SK-N-SH (cell line): ENCODE measurements at places on chromosomes 11 and 22. TPM values are rescaled to one million over a fixed set of nuclear protein-coding genes. Genes with fewer than 3 reads are reported as not detected.
A peak's percentile ranks its signal among the peaks of the same experiment; 100 is the strongest.

DNA sequence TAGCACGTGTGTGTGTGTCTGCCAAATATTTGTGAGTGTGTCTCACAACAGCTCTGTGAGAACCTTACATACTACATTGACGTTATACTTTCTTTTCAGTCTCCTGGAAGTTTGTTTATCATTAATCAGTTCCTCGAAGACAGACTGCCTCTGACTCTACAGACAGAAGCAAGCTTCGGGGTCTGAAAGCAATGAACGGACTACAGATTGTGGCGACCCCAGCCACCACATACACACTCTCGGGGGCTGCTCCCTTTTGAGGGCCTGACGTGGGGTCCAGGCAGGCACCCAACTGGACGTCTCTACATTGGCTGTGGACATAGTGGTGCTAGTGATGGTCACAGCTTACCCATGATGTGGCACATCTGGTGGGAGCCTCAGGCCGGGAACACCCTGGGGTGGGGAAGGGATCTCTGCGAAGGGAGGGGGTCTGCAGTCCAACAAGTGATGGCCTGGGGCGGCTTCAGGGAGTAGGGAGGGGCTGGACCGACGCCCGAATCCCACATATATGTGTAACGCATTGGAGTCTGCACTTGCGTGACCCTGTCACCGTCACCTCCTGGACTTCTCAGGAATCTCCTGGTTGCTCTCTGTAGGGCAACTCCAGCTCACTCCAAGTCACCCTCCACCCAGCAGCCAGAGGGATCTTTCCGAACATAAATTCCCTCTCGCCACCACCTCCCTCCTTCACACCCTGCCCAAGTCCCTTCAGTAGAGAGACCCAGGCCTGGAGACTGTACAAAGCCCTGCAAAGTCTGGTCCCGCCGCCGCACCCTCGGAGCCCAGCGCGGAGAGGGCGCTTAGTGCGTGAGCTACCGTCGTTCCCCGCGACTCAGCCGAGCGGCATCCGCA lies 30.4 kb upstream of the TRIM29 start:
- DNase-seq: no peak

DNA sequence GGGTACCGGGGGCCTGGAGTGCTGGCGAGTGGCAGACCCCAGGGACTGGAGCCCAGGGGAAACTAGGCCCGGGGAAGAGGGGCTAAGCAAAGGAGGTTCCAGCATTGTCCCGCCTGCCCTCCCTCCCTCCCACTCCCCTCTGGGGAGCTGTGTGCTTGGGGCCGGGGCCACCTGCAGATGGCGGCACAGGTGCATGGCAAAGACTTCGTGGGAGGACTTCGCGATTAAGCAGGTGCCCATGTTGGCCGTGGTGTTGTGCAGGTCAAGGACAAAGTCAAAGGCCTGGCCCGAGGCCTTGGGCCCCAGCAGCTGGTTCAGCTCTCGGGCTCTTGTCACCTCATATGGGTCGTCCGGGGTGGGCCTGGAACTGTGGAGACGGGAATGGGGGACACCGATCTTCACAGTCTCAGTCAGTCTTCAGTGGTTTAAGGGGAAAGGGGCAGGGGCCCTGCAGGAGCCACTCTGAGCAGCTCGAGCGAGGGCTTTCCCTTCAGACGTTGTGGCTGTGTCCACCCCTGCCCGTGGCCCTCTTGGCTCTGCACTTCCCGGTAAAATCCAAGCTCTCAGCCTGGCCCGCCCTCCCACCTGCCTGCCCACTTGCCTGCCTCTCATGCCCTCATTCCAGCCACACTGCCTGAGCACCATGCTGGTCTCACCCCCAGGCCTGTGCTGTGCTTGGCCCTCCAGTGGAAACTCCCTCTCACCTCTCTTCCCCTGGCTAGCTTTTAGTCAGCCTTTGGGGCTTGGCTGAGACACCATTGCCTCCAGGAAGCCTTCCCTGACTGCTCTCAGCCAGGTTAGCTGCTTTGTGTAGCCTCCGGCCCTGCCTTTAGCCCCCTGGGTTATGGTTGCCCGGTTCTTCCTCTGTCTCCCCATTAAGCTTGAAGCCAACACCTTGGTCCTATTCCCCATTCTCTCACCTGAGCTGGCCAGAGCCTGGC lies 4.7 kb downstream of the ACY3 start:
- DNase-seq: no peak

GRCh38 chr11:69369945-69370344 lies 76.0 kb downstream of the MYEOV start:
- no peak for DNase-seq

DNA sequence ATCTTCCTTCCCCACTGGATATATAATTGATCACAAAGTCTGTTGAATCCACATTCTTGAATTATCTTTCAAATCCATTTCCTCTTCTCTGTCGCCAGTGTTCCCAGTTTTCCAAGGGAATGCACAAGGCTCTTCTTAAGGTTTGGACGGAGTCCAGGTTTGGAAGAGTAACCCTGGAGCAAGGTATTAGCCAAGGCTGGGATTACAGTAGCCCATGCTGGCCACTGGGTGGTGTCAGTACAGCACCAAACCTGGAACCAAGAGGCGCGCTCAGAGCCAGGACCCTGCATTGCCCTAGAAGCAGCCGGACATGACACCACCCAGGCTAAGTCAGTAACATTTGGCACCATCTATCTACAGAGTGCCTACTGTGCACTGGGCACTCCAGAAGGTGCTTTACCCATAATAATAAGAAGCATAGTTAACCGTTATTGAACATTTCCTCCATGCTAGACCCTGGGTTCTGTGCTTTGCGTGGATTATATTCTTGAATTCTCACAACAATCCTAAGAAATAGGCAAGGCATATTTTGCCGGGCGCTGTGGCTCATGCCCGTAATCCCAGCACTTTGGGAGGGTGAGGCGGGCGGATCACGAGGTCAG lies 48.0 kb upstream of the CLPB start:
- DNase-seq: peak; percentile 83

GRCh38 chr11:107731941-107732688 lies 20.3 kb upstream of the SLN start:
- DNase-seq: no peak

DNA sequence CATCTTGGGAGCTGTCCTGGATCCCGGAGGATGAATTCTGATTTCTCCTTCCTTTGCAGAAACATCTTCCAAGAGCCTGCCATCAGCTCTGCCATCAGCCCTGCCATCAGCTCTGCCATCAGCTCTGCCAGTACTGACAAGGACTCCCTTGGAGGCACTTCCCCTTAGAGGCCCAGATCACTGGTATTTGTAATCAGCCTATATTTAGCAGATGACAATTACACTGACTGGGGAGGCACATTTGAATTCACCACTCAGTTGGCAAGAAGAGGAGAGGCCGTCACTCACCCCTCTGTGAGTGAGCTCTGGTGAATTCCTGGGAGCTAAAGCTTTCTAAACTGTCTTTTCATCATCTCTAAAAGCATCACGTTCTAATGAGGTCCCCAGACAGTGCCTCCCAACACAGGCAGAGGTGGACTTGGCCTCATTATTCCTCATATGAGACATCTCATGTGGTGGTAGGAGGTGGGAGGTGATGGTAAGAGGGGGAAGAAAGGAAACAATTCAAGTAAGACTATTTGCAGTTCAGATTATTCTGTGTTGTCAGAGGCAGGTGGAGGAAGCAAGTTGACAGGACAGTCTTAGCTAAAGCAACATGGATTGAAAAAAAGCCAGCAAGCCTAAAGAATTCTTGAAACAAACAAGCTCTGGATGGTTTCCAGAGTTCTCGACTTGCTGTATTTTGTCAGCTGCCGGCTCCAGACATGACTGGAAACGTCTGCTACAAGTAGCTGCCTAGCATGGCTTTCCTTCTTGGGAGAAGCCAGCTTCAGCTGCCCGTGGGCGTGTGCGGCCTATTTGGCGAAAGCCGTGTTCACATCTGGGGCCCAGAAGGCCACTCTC lies 771.7 kb downstream of the TBC1D22A start:
- no peak for DNase-seq

DNA sequence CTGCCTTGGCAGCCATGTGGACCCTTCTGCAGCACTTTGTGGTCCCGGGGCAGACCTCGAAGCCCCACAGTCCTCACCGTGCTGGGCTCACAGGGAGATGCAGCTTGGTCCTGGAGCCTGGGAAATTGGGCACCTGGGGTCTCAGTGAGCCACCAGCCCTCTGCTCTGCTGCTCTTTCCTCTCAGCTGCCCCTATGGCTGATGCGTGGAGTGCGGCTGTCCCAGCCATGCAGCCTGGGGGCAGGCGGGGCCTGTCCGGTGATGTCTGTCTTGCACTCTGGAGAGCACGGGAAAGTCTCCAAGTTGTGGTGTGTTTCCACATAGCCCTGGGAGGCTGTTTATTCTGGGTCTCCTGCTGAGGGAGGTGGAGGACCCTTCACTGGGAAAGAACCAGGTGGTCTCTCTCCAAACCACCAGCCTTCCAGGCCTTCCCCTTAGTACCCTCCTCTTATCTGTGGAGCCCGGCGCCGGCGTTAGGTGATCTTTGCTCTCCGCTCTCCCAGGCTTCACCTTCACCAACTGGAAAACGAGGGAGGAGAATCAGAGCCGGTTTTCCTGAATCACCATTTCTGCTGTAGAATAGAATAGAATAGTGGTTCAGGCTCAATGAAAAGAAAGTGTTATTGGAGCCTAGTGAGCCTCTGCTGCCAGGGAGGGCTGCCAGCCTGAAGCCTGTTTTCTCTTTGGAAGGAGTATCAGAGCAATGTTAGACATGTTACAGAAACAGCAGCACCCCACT lies 41.2 kb upstream of the GRAMD4 start:
- DNase-seq: peak; percentile 75

- no peak for DNase-seq
Measured at GRCh38 chr11:106627694-106628093, 390.6 kb downstream of the GUCY1A2 start.

DNA sequence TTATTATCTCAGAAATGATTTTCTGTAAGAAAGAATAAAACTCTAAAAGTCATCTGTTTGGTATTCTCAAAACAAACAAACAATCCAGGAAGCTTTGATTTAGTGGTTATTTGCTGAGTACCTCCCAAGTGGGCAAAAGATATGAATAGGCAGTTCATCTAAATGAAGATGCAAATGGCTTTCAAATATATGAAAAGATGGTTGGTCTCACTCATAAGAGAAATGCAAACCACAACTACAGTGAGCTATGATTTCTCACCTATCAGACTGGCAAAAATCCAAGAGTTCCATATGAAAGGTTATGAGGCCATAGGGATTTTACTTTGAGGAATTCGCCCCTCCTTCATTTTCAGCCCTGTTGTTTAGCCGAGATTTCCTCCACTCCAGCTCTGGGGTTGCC lies 11.3 kb upstream of the P2RY2 start:
- no peak for DNase-seq

DNA sequence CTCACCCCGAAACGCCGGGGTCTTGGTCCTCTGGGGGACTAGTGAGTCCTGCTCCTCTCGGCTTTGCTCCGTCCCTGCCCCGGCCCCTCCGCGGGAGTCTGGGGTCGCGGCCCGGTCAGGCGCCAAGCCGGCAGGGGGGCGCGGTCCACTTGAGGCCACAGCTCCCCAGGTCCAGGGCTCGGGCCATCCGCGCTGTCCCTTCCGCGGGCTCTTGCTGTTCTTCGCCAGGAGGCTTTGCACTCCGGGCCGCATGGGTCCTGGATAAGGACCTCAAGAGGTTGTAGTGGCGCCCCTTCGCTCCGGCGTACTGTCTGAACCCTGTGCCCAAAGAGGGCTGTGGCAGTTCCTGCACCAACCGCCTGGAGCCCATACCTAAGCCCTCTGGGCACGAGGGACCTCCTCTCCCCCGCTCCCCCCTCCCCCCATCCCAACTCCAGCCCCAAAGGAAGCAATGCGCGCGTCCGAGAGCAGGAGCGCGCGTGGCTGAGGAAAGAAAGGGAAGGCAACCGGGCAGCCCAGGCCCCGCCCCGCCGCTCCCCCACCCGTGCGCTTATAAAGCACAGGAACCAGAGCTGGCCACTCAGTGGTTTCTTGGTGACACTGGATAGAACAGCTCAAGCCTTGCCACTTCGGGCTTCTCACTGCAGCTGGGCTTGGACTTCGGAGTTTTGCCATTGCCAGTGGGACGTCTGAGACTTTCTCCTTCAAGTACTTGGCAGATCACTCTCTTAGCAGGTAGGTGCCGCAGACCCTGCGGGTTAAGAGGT lies at the start of gene ADM:
Gene ADM (plus strand): TSS at position 579 of the 767 bp plus-strand sequence. CDS start 628 bp downstream, outside the sequence.
- DNase-seq: peak; percentile 94

GRCh38 chr22:32411402-32411801 lies 645 bp downstream of the RTCB start:
- peak; percentile 12 for DNase-seq

DNA sequence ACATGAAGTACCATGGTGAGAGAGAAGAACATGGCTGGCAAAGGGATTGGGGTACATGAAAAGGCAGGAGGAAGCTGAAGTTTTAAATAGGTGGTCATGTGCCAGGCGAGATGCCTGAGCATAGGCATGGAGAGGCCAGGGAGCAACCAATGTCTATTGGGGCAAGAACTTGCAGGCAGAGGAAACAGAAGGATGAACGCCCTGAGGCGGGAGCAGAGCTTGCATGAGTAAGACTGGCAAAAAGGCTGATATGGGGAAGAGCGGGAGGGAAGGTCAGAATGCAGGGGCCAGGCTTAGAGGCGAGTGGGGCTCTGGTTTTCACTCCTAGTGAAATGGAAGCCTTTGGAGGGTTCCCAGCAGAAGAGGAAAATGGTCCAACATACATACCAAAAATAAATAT lies 52.5 kb upstream of the VSTM5 start:
- DNase-seq: no peak

DNA sequence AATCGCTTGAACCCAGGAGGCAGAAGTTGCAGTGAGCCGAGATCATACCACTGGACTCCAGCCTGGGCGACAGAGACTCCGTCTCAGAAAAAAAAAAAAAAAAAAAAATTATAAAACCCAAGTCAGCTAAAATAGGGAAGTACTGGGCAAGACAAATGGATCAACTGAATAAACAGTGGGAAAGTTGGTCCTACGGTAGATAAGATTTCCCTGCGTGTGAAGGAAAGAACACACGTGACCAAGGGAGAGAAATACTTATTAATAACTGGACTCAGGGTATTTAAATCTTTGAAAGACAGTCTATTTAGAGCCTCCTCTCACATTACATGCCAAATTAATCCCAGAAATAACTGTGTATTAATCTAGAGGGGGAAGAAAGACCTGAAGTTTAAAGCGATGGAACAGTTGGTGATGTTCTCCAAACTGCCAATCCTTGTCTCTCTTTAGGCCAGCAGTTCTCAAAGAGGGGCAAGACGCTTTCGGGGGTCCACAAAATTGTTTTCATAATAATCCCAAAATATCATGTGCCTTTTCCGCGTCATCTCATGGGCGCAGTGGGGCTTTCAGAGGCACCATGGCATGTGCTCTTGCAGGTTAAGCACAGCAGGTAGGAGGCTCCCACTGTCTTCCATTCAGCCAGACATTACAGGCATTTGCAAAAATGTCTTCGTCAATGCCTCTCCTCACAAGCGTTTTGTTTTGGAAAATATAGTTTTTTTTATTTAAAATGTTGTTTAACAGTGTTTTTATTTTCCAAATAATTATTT lies 6.6 kb downstream of the RTL6 start:
- no peak for DNase-seq

GRCh38 chr11:120303004-120303637 lies 22.0 kb upstream of the TLCD5 start:
- DNase-seq: peak; percentile 62

TRMT2A gene
- polyA plus RNA-seq: 54.6 and 73.1 TPM in 2 replicates

ACTN3 gene
- polyA plus RNA-seq: 0.02 and 0.03 TPM in 2 replicates

CBX7 gene
- polyA plus RNA-seq: 2.3 and 2.7 TPM in 2 replicates

BTG4 gene
- polyA plus RNA-seq: 0.26 and 0.34 TPM in 2 replicates

CYP2D6 gene
- polyA plus RNA-seq: 0.26 and 0.32 TPM in 2 replicates

TANGO2 gene
- polyA plus RNA-seq: 20.7 and 25.5 TPM in 2 replicates

DEUP1 gene
- not detected in 2 replicates for polyA plus RNA-seq

OR56B1 gene
- not detected in 2 replicates for polyA plus RNA-seq

PVALB gene
- not detected in 2 replicates for polyA plus RNA-seq

GLYATL1 gene
- 0.21 and 0.29 TPM in 2 replicates for polyA plus RNA-seq

PHF21B gene
- polyA plus RNA-seq: 0.76 and 0.96 TPM in 2 replicates

LSP1 gene
- polyA plus RNA-seq: 0.34 and 0.38 TPM in 2 replicates

GLB1L3 gene
- 0.10 TPM in 1 of 2 replicates, not detected in the other for polyA plus RNA-seq
